ENCODE measurements at places on chromosomes 1 and 21.

- peak; percentile 87 for DNase-seq
These were observed 4.4 kb upstream of the LGR6 start for GRCh38 chr1:202189001-202189790.

- DNase-seq, result no peak
These were observed 11.3 kb upstream of the MRPL55 start for GRCh38 chr1:228120351-228120750.

DNA sequence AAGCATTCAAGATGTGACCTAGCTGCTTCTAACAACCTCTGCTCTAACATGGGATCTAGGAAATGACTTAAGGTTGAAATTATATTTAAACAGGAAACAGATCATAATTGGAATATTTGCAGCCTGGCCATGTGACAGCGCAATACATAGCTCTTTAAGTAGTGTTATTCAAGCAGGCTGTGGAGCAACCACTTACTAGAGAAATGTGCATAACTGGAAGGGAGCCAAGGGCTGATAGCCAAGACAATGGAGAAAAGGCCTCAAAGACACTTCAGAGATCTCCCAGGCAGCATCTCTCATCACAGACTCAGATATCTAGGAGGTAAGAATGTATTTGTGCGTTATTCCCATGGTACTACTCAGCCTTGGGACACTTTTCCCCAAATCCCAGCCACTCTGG, 823.0 kb upstream of the PRMT6 start:
- no peak for DNase-seq

DNA sequence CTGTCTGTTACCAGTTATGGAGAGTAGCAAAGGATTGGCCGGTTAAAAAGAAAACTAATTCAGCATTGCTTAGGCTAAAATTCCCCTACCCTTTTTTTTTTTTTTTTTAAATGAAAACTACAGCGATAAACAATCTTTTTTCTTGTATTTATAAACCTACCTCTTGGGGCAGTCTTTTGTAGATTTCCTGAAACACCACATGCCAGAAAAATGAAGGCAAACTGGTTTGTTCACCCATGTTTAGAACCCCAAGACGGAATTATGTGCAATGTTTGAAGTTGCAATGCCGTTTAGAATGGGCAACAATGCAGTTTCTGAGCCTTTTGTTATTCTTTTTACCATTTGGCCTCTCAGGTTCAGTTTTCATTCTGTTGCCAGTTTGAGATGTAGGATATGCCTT, 59.1 kb downstream of the PRDM2 start:
- DNase-seq, result no peak

GRCh38 chr1:111499026-111499785, 4.2 kb downstream of the ADORA3 start:
- no peak for DNase-seq

Data from activated naive CD8-positive, alpha-beta T cell treated with anti-CD3 and anti-CD28 coated beads, Interleukin-2, amount 10 ng/mL, durations not matched to agents 7 days and 5 days (primary cell).